ENCODE measurements at places on chromosomes 13 and 19.

DNA sequence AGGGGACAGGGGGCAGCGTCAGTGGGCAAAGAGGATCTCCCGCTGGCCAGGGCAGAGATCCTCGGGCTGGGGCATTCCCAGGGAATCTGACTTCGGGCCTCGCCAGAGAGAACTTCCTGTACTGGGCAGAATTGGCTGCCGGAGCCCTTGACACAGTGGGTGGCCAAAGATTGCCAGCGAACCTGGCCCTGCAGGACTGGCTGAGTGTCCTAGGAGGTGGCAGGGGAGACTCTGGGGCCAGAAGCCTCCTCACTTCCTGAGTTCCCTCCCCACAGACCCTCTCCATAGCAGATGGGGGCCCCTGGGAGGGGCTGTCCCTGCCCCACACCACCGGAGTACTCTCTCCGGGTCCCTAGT is 19.3 kb downstream of the DPP9 start:
- no peak for DNase-seq

- no peak for DNase-seq
Measured at GRCh38 chr19:13410946-13411345, 95.3 kb downstream of the CACNA1A start.

- DNase-seq: no peak
Measured at GRCh38 chr13:106471957-106472543, 63.4 kb downstream of the EFNB2 start.

GRCh38 chr13:23620211-23620610 is 50.0 kb downstream of the TNFRSF19 start:
- DNase-seq: no peak

DNA sequence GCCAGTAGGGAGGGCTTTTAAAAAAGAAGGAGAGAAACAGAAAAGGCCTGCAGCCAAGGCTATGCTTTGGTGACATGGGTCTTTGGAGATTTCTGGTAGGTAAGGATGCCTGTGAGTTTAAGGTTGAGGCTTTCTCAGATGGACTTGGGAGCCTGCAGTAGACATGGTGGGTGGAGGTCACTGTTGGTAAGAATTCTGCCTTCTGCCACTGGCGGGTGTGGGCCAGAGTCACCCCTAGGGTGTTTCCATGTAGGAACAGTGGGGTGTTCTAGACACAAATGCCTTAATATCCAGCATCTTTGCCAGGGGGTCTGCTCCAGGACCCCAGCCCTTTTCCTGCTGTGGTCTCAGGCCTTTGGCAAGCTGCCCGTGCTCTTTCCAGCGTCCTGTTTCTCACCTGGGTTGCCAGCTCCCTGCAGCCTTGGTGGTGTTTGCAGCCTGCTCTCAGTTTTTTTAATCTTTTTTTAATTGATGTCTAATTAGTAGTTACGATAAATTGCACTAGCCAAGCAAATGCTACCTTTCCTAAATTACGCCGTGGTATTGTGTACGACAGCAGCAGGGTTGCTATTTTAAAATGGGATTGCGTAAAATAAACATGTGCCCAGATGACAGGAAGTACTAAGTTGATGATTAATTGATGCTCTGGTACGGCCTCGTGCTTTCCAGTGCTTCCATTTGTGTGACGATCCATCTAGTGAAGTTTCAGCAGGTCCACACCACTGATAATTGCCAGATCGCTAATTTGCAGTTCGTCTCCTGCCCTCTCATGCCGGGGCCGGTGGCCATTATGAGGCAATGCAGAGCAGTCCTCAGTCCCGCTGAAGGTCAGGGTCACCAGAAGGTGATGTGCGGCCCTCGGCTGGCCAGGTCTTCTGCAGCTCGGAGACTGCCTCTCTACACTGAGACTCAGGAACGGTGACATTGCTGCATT is 35.3 kb upstream of the NPAS1 start:
- no peak for DNase-seq

- no peak for DNase-seq
Measured at GRCh38 chr19:31064491-31064890, 284.7 kb downstream of the TSHZ3 start.

- DNase-seq: no peak
Measured at GRCh38 chr19:14770944-14771839, 7.2 kb downstream of the ADGRE2 start.

DNA sequence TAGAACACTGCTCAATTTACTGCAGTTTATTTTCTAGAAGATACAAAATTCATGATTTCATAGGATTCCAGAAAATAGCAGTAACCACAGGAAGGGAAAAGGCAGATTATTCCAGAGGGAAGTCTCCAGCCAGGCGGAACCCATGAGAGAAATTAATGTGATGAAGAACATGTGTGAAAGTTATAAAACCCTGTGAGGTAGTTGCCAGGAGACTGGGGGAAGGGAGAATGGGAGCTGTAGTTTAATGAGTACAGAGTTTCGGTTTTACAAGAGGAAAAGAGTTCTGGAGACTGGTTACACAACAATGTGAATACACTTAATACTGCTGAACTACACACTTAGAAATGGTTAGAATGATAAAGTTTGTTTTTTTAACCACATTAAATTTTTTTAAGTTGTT is 14.2 kb upstream of the PDX1 start:
- DNase-seq: no peak

GRCh38 chr19:19670070-19670551 is 1.5 kb downstream of the ZNF101 start:
- DNase-seq: no peak

DNA sequence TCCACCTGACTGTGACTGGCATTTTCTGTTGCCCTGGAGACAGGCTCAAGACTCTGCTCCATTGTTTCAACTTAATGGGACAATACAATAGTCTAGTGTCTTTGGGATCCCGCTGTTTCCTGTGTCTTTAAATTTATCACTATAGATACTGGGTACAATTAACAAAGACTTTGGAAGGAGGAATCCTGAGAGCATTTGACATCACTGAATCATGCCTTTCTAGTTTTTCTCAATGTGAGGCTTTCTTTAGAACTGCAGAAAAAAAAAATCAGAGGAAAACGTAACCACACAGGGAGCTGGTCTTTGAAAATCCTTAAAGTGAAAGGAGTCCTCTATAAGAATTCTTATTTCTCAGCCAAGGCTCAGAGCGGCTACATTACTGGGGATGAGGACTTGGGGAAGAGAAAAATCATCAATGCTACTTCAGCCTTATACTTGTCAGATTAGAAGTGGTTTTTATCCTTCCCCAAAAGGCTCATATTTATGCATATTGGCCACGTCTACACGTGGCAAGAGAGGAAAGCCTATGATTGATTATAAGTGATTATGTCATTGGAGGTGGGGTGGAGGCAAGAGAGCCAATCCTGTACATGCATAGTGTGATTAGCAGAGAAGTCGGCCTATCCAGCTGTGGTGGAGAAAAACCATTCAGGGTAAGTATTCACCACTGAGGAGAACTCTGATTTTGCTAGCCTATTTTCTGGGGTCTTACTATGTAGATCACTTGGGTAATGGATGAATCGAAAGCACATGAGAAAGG is 34.4 kb upstream of the UBL3 start:
- no peak for DNase-seq

DNA sequence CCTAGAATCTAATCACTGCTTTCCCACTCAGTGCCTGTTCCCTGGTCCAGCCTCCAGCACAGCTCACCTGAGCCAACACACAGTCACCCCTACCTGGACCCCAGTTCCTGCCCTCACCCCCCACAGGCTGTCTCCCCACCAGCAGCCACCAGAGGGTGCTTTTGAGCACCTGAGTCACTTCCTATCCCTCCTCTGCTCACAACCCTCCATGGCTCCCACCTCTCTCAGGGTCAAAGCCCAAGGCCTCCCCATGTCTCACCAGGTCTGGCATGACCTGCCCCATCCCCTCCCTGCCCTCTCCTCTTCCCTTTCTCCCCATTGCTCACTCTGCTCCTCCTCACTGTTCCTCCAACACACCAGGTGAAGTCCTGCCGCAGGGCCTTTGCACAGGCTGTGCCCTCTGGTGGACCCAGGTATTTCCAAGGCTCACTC is 7.1 kb upstream of the DPP9 start:
- peak; percentile 50 for DNase-seq

DNA sequence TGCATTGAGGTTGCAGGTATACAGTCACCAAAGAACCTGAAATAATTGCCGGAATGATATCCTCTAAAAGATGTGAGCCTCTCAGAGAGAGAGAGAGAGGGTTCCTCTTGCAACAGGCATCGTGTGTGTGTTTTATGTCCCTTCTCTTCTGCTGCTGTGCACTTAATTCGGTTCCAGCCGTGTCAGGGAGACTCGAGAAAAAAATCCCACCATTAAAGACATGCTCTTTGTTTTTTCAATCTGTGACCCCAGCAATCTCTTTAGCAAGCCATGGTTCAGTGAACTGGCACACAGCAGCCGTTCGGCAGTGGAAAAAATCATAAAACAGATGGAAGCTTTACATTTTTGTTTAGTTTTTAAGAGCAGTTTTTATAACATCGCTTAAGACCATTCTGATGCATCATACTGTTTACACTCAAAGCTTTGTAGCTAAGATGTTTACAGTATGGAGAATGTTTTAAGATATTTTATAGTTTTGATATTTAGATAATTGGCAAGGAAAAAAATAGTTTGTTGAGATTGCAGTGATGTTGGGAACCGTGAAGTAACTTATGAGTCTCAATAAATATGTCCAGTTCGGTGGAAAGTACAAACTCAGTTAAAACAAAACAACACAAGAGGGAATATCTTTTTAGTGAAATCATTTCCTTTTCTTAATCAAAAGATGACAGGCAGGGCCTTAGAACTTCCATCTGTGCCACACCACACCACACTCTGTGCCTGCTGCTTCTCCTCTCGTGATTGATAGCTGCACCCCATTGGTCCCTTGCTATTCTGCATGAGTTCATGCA is 31.2 kb upstream of the ZNF536 start:
- DNase-seq: no peak

DNA sequence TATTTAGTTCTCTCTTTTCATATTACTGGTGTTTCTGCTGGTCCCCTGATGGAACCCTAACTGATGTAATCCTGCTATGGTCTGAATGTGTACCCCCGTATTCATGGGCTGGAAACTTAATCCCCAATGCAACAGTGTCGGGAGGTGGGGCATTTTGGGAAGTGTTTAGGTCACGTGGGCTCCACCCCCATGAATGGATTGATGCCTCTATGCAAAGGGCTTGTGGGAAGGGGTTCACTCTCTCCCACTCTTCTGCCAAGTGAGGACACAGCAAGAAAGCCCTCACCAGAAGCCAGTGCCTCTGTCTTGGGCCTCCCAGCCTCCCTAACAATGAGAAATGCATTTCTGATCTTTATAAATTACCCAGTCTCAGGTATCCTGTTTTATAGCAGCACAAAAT is 21.2 kb upstream of the UBAC2 start:
- DNase-seq: no peak

DNA sequence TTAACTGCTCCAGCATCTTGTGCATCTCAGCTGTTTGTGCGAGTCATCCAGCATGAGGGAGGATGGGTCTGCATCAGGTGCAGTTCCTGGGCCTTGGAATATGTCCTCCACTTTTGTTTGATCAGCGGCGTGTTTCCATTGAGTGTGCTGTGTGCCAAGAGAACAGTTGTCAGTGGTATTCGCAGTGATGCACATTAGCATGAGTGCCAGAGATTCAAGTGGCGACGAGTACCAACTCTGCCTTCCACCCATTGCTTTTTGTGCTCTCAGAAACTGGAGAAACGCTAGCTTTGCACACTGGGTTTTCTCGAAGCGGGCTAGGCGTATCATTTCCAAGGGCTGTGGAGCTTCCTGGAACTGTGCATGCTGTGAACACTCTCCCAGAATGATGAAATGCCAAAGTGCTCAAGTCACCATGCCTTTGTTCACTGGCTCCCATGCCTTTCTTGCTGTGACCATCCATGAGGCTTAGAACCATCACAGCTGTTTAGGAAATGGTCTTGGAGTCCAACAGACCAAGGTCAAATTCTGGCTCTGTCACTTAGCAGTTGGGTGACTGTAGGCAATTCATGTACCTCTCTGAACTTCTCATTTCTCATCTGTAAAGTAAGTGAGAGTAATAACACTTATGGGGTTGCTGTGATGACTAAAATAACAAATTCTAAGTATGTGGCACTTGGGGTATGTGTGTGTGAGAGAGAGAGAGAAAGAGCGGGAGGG is 18.4 kb downstream of the LRCH1 start:
- no peak for DNase-seq

DNA sequence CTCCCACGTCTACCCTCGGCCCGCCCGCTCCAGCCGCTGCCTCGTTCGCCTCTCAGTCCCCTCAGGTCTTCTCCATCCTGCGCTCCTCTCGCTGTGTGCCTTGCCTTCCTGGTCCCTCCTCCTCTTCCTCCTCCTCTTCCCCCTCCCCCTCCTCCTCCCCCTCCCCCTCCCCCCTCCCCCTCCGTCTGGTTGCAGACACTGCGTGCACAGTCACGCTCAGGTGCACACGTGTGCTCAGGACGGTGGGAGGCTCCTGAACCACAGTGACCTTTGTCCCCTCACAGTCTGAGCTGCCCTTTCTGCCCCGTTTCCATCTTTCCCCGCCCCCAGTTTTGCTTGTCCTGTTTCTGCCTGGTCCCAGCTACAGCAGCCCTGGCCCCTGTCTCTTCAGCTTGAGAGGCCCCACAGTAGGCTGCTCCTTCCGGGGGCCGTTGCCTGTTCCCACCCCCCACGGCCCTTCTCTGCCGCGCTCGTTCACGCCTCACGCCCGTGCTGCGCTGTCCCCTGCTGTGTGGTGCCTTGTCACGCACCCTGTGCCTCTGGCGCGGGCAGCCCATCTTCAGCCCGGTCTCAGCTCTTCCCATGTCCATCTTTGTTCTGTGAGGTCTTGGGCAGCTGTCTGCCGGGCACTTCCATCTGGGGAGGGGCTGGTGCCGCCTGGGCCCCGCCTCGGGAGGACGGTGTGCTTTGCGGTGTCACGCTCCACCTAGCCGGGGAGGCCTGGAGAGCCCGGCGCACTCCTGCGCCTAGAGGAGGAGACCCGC is 13.8 kb upstream of the RPS15 start:
- DNase-seq: no peak

DNA sequence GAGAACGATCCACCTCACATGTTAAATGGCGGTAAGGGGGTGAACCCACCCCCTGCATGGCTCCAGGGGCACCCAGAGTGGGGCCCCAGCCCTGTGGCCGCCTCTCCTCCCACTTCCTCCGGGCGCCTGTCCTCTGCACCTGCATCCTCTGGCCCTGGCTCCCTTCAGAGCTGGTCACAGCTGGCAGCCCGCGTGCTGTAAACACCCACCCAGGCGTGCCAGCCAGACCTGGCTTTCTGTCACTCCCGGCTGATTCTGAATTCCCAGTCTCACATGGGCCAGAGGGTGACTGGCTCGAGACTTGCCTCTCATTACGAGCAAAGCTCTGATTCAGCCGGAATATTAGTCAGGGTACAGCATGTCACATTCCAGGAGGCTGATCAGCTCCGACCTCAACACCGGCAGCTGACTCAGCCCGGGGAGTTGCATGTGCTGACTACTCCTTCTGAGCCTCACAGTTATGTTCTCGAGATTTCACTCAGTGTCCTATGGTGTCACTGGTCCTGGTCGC is 75.1 kb downstream of the GNG7 start:
- DNase-seq: peak; percentile 26

GRCh38 chr19:44908074-44908835 is 2.7 kb downstream of the APOE start:
- no peak for DNase-seq

DNA sequence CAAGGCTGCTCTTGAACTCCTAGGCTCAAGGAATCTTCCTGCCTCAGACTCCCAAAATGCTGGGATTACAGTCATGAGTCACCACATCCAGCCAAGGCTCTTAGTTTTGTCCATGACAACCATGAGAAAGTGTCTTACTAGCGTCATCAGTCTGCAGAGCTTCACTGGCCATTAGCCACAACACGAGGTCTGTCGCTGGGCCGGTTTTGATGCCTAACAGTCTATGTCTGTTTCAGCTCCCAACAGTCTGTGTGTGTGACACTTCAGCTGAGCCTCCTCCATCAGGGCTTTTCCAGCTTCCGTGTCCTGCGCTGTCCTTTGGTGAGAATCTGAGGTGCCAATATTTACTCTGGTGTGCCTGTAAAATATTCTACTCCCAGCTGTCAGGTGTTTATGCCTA is 47.6 kb downstream of the CEP89 start:
- no peak for DNase-seq

- peak; percentile 11 for DNase-seq
Measured at GRCh38 chr13:72643311-72643989, 84.0 kb downstream of the MZT1 start.

Data from effector memory CD4-positive, alpha-beta T cell (primary cell).